ENCODE measurements at places on chromosomes 1 and 21. TPM values are rescaled to one million over a fixed set of nuclear protein-coding genes. Genes with fewer than 3 reads are reported as not detected.

GRCh38 chr1:36542962-36543515 is 60.3 kb upstream of the CSF3R start:
- no peak for DNase-seq
- no peak overlapping the region for H3K4me3 ChIP-seq
- no peaks in the 10 kb centered on the region for H3K4me1 ChIP-seq
- no peak overlapping the region for H3K27ac ChIP-seq
- H3K27me3 ChIP-seq: no peaks in the 10 kb centered on the region

DNA sequence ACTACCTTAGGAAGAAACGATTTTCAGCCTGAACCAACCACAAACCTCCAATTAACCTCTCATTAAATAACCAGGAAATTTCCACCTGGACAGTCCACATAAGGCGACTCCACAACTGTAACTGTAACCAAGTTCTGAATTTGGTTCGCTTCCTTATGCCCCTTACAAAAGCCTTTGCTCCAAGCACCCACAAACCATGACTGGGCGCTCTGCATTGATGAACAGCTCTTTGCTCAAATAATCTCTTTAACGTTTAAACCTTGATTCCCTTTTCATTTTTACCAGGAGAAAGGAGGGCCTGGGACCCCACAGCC is 38.2 kb upstream of the ZNF124 start:
- H3K27ac ChIP-seq: peak overlapping the region; percentile 90
- H3K4me1 ChIP-seq: peaks cover 52% of the 10 kb centered on the region
- peak overlapping the region; percentile 76 for H3K4me3 ChIP-seq
- DNase-seq: no peak
- H3K36me3 ChIP-seq: peaks cover 6% of the 10 kb centered on the region

DNA sequence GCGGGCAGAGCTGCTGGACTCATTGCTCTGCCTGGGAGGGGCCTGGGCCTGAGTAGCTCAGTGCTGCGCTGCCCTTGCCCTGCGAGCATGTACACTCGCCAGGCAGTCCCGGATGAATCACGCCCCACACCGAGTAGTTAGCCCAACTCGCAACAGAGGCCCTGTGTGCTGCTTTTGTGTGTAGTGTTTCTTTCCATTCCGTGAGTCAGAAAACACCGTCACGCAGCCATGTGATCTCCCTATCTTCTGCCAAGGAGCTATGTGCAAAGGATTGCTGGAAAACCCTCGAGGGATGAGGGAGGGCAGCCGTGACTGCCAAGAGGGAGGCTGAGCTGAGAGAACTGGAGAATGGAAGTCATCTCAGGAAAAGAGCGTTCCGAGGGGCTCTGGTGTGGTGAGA is 37.3 kb downstream of the NENF start:
- no peaks in the 10 kb centered on the region for H3K36me3 ChIP-seq
- H3K4me3 ChIP-seq: no peak overlapping the region
- H3K27ac ChIP-seq: no peak overlapping the region
- H3K27me3 ChIP-seq: no peaks in the 10 kb centered on the region
- no peaks in the 10 kb centered on the region for H3K4me1 ChIP-seq
- no peak for DNase-seq

GRCh38 chr1:239858057-239858456 is 233.6 kb upstream of the FMN2 start:
- DNase-seq: no peak
- no peak overlapping the region for H3K27ac ChIP-seq
- H3K4me1 ChIP-seq: no peaks in the 10 kb centered on the region
- H3K27me3 ChIP-seq: no peaks in the 10 kb centered on the region

GRCh38 chr1:182337736-182338571 is 53.6 kb downstream of the GLUL start:
- H3K4me3 ChIP-seq: no peak overlapping the region
- no peak for DNase-seq
- H3K27me3 ChIP-seq: no peaks in the 10 kb centered on the region

GRCh38 chr1:10516925-10517676 is 42.4 kb downstream of the PEX14 start:
- H3K4me1 ChIP-seq: peaks cover 55% of the 10 kb centered on the region
- H3K27ac ChIP-seq: no peak overlapping the region
- no peaks in the 10 kb centered on the region for H3K36me3 ChIP-seq
- no peaks in the 10 kb centered on the region for H3K27me3 ChIP-seq
- no peak for DNase-seq

The GJA4 gene
- polyA plus RNA-seq: not detected

DNA sequence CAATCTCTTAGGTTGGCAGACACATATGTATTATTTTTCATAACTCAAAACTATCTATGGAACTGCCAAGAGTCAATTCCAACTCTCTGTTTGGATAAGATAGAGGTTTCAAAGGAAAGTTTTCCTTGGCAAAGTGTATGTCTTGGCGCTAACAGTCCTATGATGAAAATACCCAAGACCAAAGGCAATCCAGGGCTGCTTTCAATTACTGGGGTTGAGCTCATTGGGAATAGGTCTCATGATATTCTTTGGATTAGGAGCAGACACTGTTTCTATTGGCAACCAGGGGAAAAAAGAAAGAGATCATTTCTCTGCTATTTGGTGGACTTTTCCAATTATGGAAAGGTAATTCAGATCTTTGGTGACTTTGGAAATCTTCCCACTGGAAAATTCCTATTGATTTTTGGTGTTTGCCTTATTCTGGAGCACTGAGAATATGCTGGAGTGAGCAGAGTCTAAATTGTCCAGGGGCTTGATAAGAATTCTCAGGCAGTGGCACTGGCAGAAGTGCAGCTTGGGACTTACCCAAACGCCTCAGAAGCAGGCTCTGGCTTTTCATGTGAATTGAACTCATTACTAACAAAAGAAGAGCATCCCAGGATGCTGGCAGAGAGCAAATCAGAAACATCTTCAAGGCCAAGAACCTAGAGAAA is 20.4 kb upstream of the PLXNA2 start:
- H3K4me1 ChIP-seq: no peaks in the 10 kb centered on the region
- no peak overlapping the region for H3K4me3 ChIP-seq
- no peak overlapping the region for H3K27ac ChIP-seq
- H3K36me3 ChIP-seq: no peaks in the 10 kb centered on the region
- H3K27me3 ChIP-seq: no peaks in the 10 kb centered on the region

- no peaks in the 10 kb centered on the region for H3K36me3 ChIP-seq
- DNase-seq: no peak
- H3K4me1 ChIP-seq: no peaks in the 10 kb centered on the region
- H3K27ac ChIP-seq: no peak overlapping the region
- no peak overlapping the region for H3K4me3 ChIP-seq
- peaks cover 4% of the 10 kb centered on the region for H3K27me3 ChIP-seq
Measured at GRCh38 chr1:210072129-210072528, 134.1 kb downstream of the SYT14 start.

- H3K27me3 ChIP-seq: no peaks in the 10 kb centered on the region
- no peak overlapping the region for H3K4me3 ChIP-seq
- no peak for DNase-seq
- H3K4me1 ChIP-seq: peaks cover 40% of the 10 kb centered on the region
Measured at GRCh38 chr1:226403201-226404034, 4.5 kb downstream of the PARP1 start.

- H3K4me3 ChIP-seq: no peak overlapping the region
- H3K27ac ChIP-seq: no peak overlapping the region
- no peaks in the 10 kb centered on the region for H3K27me3 ChIP-seq
- H3K36me3 ChIP-seq: no peaks in the 10 kb centered on the region
Measured at GRCh38 chr1:85019994-85020393, 23.1 kb upstream of the MCOLN2 start.

The SH3D21 gene
- not detected for polyA plus RNA-seq

- no peak for DNase-seq
- peaks cover 4% of the 10 kb centered on the region for H3K27me3 ChIP-seq
- no peaks in the 10 kb centered on the region for H3K4me1 ChIP-seq
- H3K36me3 ChIP-seq: no peaks in the 10 kb centered on the region
- H3K27ac ChIP-seq: no peak overlapping the region
Measured at GRCh38 chr1:63152572-63152971, 169.8 kb upstream of the FOXD3 start.

GRCh38 chr1:37484325-37485051 is 10.1 kb downstream of the ZC3H12A start:
- peaks cover 29% of the 10 kb centered on the region for H3K4me1 ChIP-seq
- peaks cover 33% of the 10 kb centered on the region for H3K36me3 ChIP-seq
- no peaks in the 10 kb centered on the region for H3K27me3 ChIP-seq

DNA sequence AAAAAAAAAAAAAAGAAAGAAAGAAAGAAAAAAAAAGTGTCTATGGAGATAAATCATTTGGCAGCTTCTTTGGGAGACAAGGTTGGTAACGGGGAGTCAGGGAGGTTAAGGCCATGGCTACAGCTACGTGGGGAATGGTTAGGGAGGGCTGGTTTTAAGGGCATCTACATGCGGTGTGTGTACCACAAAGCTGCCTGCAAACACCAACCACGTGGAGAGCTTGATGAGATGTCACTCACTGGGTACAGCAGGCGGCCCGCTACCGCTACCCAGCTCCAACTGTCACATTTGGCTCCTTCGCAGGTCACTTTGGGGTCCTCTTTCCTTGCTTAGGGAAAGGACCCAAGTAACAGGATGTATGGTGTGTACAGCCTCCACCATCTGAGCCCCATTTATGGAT is 4.2 kb downstream of the NPPB start:
- DNase-seq: no peak
- no peaks in the 10 kb centered on the region for H3K36me3 ChIP-seq
- peaks cover 19% of the 10 kb centered on the region for H3K27me3 ChIP-seq
- H3K4me1 ChIP-seq: no peaks in the 10 kb centered on the region
- no peak overlapping the region for H3K4me3 ChIP-seq

DNA sequence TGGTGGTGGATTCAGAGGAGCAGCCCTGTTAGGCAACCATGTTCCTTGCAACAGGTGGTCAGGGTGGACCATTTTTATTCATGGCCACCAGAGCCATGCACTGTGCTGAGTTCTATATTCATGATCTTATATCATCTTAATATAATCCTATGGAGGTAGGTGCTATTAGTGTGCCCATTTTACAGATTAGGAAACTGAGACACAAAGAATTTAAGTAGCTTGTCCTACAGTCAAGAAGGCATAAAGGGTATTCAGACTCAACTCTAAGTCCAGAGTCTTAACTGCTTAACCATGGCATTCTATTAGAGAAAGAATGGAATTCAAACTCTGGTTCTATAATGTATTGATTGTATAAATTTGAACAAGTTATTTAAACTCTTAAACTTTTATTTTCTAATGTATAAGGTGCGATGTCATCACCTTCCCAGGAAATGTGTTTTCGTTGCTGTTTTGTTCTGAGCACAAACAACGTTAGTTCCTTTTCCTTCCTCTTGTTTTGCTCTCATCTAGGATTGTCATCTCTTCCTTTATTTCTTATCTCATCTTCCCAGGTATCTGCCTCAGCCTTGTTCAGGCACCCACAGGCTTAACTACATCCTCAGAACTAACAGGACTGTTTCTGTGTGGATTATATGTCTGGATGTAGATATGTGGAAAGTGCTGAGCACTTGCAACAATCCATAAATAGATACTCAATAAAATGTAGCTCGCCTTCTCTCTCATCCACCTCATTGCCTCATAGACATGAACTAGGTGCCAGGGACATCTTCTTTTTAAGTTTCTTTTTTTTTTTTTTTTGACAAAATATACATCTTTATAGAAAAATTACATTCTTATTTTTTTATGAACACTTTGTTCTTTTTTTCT is 207.1 kb downstream of the NFIA start:
- no peaks in the 10 kb centered on the region for H3K4me1 ChIP-seq
- no peak overlapping the region for H3K27ac ChIP-seq
- no peaks in the 10 kb centered on the region for H3K36me3 ChIP-seq
- no peaks in the 10 kb centered on the region for H3K27me3 ChIP-seq
- H3K4me3 ChIP-seq: no peak overlapping the region

Measured in CD8-positive, alpha-beta memory T cell (primary cell).